ENCODE measurements at places on chromosomes 2 and 18.
A peak's percentile ranks its signal among the peaks of the same experiment; 100 is the strongest.

DNA sequence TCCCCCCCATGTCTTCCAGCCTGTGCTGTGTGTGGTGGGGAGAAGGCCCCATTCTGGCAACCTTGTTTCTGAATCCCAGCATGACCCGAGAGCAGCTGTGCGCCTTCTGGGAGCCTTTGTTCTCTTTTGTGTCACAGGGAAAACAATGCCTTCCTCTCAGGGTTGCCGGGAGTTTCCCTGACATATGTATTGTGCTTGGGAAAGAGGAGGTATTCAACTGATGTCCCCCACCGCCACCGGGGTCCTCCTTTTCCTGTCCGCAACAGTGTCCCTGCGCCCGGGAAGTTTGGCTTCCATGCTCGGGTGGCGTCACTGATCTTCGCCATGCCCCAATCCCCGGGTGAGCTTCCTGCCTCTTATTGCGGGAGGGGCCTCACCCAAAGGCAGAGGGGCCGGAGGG lies 77.5 kb upstream of the ASB18 start:
- DNase-seq = no peak

DNA sequence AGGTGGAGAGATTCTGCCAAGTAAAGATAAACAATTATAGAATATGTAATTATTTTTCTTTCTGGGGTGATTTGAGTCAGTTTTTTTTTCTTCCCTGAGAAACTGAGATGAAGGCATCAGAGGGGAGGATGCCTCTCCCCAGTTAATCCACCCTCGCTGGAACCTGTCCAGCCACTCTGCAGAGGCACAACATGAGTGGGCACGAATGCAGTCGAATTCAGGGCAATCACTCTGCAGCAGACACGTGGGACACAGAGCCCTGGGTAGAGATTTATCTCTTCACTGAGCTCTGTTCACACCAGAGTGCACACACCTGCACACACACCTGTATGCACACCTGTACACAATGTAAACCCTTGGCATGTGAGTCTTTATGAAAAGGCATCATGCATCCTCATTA lies 154.2 kb downstream of the DCDC2C start:
- no peak for DNase-seq

- DNase-seq = no peak
Measured at GRCh38 chr2:36672199-36672598, 24.3 kb upstream of the VIT start.

DNA sequence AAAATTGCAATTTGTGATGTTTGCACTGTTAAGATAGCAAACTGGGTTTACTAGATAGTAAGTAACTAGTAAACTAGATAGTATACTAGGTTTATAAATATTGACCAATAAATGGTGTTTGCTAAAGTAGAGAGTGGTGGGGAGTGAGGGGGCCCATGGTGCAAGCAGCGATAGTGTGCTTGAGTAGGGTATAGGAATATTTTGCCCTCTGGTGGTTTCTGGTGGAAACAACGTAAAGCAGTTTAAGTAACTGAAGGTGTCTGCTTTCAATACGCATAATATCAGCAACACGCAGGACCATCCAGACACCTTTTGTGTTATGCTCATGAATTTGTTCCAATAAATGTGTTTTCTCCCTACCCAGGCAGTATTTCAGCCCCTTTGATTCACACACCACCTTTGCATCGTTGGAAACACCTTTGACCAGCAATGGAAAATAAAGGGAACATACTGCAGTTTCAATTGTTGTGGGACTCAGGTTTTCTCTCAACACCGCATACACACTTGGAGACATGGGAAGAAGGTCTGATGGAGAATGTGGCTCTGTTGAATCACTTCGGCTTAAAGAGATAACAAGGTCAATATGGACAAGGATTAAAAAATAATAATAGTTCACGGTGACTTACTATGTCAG lies 16.7 kb upstream of the STAT1 start:
- DNase-seq = no peak

DNA sequence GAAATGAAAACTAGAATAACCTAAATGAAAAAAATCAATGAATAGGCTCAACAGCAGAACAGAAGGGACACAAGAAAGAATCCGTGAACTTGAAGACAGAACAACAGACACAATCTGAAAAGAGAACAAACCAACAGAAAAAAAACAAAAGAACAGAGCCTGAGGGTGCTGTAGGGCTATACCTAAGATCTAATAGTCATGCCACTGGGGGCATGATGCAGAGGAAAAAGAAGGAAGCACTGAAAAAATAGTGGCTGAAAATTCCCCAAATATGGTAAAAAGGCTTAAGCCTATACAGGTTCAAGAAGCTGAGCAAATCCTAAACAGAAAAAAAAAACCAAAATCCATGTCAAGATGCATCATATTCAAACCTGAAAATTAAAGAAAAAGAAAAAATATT lies 50.3 kb downstream of the KANSL3 start:
- no peak for DNase-seq

DNA sequence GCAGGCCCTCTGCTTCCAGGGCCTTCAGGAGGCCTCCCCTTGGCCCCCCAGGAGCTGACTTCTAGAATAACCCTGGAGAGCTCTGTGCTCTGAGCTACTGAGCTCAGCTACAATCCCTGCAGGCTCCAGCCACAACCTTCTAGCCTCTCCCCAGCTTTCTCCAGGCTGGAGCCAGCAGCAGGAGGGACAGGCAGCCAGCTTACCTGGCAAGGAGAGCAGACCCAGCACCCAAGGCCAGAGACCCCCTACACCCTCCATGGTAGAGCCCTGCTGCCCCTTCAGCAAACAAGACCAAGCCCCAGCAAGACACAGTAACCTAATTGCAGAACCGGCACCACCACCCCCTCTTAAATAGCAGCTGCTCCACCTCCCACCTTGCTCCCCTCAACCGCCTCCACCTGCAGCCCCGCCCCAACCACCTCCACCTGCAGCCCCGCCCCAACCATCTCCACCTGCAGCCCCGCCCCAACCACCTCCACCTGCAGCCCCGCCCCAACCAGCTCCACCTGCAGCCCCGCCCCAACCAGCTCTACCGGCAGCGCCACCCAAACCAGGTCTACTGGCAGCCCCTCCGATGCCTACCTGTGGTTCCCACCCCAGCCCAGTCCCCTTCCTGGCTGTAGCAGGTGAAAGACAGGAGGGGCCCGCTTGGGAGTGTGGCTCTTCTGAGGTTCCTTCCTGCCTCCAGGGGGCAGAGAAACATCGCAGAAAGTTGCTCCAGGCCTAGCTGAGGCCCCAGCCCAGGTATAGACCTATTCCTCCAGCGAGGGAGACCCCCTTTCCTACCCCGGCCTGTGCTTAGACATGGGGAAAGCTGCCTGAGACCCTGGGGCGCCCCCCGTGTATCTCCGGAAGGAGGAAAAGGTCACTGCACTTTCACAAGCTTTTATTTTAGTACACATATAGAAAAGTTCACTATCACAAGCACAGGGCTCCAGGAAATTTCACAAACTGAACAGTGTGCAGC lies at the start of gene ASTL:
ASTL (minus strand) TSS at position 324 of the 967 bp plus-strand sequence; CDS start at position 258, 66 bp downstream.
- DNase-seq = peak; percentile 62

DNA sequence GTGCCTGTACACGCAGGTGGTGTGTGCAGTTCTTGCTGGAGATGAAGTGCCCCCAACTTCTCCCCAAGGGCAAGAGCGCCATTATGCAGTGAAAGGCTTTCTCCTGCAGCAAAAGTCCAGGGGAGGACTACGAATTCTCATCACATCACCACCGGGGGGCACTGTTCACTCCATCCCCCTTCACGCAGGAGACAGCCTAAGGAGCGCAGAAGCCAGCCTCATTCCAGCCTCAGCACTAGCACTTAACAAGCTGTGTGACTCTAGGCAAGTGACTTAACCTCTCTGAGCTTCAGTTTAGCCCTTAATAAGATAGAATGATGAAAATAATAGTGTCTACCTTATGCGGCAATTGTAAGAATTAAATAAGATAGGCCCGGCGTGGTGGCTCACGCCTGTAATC lies 32.3 kb downstream of the DNMT3A start:
- peak; percentile 43 for DNase-seq

DNA sequence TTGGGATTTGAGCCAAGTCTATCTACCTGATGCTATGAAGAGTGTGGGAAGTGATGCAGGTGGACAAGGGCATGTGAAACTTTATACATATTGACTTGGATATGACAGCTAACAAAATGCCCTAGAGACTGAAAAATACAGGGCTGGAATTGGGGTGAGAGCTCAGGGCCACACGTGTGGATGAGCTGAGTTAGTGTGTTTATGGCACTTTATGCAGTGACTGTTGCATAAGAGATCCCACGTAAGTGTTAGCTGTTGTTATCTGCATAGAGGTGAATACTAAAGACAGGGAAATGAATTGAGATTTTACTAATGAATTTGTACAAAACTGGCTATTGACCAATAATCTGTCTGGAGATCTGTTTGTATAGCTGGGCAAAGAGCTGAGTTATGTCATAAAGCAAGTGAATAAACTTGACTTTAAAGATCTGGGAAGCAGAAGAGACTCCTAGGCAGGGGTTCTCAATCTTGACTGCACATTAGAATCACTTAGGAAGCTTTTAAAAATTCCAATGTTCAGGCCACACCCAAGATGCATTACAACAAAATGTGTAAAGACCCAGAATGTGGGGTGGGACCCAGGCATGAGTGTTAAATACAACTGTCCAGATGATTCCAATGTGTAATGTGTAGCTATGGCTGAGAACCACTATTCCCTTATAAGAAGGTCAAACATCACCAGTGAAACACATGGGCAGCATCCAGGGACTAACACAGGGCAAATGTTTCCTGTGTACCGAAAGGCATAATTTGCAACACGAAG lies 74.2 kb upstream of the STK17B start:
- no peak for DNase-seq

DNA sequence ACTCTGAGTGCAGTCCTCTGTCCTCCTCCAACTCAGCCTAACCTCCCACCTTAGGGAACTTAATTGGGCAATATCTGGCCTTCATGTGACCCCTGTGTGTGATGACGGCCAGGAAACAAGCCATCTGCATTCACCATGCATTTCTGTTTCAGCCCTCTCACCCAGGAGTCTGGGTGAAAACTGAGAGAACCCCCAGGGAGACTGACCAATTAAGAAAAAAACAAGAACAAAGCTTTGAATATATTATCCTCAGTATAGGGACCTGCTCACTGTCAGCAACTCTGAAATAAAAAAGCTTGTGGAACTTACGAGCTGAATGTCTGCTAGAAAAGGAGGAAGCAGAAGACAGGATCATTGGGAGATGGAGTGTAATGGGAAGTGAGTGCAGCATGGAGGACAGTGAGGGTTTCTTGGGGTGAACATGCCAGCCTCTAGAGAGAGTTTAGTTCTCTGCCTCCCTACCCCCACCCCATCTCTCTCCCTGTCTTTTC lies 9.5 kb downstream of the MAPRE2 start:
- no peak for DNase-seq

- no peak for DNase-seq
Measured at GRCh38 chr2:209790066-209790728, 18.6 kb downstream of the UNC80 start.

DNA sequence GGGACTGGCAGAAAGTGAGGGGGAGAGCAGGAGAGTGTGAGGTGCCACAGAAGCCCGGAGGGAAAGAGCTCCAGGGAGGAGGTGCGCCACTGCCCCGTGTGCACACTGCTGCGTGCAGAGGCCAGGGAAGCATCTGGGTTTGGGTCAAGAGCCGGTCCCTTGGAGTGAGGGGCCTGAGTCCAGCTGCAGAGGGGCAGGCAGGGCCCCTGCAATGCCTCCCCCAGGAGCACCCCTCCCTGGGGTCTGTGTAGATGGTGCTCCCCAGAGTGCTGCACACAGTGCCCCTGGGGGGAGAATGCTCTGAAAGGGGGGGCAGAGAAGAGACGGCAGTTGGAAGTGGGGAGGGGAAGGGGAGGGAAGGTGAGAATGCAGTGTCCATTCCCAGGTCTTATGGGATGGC lies 3.7 kb upstream of the LIMS2 start:
- DNase-seq = no peak

GRCh38 chr2:229431327-229431954 lies 160.4 kb upstream of the PID1 start:
- DNase-seq = no peak

GRCh38 chr18:64082054-64082453 lies 66.8 kb downstream of the LINC00305 start:
- DNase-seq = no peak

GRCh38 chr2:23106242-23106785 lies 278.7 kb upstream of the KLHL29 start:
- DNase-seq = no peak

GRCh38 chr2:152618193-152618564 lies 99.1 kb downstream of the PRPF40A start:
- DNase-seq = no peak

DNA sequence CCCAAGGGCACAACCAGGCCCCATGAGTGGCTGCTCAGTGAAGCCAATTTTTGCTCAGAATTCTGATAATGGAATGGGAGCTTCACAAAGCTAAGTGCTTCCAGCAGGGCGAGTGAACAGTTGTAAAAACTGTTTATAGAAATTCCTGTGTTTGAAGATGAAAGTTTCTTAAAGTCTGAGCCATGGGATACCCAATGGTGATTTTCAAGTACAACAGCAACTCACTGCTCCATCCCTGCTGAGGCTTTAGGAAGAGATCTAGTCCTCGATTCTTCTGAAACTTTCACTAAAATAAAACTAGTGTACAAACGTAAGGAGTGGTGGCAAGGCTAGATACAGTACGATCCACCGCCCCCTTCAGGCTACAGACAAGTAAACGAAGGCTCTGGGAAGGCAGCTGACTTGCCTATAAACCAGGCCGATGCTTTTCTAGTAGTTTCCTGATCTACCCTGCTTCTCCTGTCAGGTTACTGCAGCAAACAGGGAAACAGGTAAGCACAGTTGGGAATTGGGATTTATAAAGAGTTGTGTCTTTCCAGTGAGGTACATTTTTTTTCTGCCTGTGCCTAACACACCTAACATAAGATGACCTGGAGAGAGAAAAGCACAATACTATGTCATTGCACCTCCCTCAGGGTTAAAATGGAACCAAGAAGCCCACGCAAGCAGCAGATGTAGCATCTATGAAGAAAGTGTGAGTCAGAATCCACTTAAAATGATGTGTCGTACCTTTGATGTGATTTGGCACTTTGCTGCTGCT lies 108.7 kb downstream of the UXS1 start:
- DNase-seq = peak; percentile 74

DNA sequence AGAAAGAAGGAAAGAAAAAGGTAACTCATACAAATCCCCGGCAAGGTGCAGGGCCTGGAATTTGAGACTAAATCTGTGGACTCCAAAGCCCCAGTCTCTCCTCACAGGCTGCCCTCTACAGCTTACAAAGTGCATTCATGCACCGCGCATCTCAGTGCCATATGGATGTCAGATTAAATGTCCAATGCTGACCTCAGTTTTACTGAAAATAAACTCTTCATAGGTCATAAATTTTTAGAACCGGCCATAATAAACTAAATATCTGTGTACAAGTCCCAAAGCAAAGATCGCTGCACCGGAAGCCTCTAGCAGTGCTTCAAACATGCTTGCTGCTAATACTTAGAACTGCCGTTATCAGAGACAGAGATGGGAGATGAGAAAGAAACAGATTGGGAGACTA lies 17.7 kb downstream of the ST6GAL2 start:
- no peak for DNase-seq

DNA sequence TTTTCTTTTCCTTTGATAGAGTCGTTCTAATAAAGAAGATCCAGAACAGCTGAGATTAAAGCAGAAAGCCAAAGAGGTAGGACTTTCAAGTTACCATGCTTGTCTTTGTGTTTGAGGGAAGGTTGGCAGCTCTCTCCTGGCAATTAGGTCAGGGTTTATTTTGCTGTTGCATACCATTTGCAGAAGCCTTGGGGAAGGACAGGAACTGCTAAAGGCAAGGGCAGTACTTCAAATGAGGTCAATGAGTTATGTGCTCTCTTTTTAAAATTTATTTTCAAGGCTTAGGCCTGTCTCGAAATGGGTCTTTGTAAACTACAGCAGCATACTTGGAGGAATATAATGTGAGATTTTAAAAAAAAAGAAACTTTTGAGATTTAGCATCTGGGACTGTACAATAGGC lies 108.9 kb downstream of the TAF4B start:
- no peak for DNase-seq

GRCh38 chr2:105455488-105456003 lies 56.7 kb upstream of the FHL2 start:
- DNase-seq = no peak

Data from T-helper 1 cell (primary cell).